NCI-H1694 (cell line): ENCODE measurements at places on chromosomes 6 and 20.

DNA sequence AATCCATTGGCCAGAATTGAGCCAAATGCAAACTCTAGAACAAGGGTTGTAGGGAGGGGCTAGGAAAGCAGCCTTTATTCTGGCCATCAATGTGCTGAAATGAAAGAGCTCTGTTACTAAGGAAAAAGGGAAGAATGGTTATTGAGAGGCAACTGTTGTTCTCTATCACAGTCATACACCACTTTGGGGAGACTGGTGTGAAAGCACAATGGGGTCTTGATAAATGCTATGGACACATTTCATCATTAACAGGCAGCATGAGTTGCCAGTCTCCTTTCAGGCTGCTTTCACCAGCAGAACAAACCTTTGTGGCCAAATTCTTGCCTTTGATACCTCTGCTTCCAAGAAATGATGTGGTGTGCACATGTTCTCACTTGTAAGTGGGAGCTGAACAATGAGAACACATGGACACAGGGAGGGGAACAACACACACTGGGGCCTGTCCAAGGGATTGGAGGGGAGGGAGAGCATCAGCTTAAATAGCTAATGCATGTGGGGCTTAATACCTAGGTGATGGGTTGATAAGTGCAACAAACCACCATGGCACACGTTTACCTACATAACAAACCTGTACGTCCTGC, 86.2 kb downstream of the CDS2 start:
- no peak for DNase-seq

DNA sequence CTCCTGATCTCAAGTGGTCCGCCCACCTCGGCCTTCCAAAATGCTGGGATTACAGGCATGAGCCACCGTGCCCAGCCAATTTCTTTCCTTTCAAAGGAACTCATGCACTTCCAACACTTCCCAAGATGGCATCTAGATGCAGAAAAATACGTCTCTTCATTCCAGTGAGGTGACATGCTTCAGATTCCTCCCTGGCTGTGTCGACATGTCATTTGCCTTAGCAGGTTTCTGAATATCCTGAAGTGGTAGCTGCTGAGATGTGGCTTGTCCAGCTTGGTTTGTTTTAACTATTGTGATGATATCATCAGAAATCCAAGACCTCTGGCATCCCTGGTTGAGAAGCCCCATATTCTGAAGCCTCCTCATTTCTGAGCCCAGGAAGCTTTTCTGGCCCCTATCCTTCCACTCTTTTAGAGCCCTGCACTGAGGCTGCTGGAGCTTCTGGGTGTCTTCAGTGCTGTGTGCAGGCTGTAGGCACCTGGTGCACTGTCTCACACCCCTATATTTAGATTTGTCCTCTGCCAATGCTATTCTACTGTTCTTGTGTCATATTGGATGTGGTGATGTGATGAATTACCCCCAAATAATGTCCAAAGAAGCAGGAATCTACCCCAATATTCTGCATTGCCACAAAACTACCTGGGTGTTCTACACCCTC, 73.3 kb upstream of the E2F3 start:
- DNase-seq, result no peak

DNA sequence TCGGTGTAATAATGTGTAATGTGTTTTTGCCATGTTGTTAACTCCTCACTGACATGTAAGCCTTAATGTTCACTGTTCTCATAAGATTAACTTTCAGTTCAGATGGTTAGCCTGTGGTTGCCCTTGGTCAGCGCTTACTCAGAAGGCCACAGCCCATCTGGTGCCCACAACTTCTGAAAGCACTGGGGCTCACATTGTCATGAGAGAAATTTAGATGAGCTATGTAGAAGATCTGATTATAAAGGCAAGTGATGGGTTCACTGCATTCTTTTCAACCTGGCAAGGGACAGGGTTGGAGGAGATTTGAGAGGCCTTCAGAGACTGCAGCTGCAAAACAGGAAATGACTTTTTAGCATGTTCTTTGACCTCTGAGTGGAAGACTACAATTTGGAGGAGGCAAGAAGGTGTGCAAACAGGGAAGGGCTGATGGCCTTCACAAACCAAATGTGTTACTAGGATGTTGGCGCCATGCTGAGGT, 242.3 kb upstream of the SUPT3H start:
- DNase-seq, result no peak

DNA sequence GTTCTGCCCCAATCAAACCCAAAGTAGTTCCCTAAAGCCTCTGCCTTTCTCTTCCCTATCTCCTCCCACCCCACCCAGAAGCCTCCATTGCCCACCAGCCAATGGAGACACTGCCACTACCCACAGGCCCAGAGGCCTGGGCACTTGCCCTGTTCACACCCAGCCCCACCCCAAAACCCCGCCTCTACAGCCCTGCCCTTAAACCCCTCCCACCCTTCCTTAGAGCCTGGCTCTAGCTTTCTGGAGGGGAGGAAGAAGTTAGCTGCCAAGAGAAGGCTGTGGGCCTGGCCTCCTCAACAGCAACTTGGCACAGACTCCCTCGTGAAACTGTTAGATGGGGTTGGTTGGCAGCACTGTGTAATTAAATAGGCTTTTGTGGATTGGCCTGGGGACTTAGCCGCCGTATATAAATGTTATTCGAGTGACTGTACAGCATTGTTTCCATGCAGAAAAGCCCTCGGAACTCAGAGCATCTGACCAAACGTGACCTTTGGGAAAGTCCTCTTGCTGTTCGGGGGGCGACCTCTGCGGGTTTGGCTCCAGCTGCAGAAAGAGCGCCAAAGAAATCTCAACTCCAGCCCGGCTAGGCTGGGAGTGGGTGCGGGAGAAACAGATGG, 31.4 kb downstream of the COL11A2 start:
- no peak for DNase-seq

- DNase-seq, result no peak
These were observed 191.4 kb downstream of the NKAIN2 start for GRCh38 chr6:123994891-123995635.

DNA sequence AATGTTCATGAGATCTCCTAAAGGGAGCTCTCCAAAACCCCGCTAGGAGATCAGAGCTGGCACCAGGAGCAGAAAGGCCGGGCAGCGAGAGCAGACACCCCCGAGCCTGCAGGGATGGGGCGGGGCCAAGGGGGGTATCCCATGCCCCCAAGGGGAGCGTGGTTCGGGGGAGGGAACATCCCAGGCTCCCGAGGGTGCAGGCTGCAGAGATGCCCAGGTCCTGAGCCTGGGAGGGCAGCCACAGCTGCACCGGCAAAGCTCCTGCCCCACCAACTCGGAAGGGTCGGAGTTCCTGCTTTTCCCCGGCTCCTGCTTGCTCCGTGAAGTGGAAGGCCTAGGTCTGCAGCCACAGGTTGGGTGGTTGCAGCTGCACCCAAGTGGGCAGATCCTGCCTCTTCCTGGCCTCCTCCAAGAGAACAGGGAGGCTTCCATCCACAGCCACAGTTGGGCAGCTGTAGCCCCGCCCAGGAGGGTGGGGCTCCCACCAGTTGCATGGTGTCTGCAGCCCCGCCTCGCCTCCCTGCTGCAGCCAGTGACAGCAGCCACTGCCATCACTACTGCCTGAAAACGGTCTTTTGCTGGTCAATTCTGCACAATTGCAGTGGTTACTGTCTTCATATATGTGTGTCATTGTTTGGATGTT, 13.4 kb upstream of the GMNN start:
- DNase-seq, result no peak

DNA sequence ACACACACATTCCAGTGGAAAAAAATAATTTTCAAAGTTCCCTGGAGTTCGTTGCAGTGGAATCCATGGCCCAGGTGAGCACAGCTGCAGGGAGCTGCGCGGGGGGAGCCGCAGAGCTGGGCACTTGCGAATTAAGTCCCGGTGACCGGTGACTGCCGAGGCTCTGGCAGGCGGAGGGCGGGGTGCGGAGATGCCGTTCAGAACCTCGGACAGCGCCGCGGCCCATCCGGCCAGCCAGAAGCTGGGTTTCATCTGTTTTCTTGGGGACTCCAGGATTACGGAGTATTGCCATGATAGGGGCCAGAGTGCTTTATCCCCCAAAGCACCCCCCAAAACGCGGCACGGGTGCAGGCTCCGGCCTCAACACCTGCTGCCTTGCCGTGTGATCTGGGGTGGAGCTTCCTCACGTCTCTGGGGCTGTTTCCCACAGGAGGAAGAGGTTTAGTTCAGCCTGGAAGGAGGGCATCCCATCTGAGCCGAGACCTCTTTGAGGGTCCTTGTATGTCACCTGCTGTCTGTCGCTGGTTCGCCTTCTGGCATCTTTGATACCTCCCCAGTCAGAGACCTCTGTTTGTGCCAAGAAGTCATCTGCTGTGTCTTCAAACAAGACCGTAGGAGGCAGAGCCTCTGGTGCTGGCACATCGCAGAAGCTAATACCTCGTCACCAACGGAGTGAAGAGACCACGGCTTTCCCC, 99.4 kb downstream of the YTHDF1 start:
- no peak for DNase-seq

- DNase-seq, result peak; percentile 51
These were observed 41.3 kb downstream of the SPDEF start for GRCh38 chr6:34514593-34515472.

GRCh38 chr6:1737463-1738311, 128.0 kb downstream of the FOXC1 start:
- DNase-seq, result no peak

DNA sequence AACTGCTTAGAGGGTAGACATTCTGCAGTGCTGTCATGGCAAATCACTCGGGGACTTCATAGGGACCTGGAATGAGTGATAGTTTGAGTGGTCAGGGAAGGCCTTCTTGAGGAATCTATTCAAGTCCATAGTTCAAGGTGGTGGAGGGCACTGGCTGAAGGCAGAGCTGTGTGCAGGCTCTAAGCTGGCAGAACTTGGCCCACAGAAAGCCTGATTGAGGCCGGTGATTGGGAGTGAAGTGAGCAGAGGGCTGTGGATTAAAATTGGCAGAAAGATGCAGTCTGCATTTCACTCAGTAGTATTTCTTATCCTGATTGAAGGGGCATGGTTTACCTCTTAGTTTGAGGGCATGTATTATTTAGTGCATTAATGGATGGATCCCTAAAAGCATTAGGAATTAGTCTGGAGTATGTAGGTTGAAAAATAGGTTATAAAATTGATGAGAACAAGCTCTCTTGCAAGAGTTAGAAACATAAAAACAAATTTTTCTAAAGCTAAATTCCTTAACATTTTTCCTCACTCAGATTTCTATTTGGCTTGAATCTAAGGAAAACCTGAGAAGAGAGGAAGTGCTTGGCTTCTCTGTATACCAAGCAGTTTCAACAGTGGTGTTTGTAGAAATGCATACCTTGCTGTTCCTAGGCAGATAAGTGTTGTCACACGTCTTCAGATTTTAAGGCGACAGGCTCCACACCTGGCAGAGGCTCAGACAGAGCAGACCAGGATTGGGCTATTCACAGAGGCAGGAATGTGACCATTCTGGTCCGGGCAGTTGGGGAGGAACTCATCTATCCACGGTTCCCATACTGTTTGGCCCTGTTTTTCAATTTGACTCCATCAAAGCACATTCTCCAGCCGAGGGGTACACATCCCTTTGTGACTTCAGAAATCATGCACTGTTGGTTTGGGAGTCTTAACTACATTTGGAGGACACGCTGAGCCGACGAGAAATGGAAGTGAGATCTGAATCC, 45.2 kb downstream of the UTRN start:
- no peak for DNase-seq

- no peak for DNase-seq
These were observed 65.9 kb downstream of the PREP start for GRCh38 chr6:105336986-105337385.

DNA sequence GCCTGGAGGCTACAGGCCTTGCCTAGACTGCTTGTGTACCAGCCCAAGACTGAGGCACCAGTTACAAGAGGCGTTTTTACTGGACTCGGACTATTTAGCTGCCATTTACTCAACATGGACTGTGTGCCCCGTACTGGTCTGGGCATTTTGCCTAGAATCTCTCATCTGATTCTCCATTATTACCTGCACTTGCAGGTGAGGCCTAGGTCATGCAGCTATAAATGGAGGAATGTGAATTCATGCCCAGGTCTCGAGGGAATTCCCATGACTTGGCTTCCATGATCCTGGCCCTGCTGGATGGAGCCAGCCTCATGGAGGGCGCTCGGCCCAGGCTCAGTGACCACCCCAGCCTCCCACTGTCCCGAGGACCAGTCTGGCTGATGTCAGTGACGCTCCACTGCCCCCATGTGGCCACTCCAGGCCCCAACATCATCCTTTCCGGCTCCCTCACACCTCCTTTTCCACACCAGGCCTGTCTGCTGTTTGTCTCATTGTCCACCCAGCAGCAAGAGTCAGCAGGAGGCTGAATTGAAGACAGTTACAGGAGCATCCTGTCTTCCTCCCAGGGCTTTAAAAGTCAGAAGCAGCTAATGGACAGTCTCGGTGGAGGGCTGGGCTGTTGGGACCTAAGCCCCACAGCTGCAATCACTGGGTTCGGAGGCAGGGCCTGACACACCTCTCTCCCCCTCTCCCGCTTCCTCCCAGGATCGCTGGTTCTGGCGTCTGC, 8.7 kb downstream of the MMP24OS start:
- no peak for DNase-seq

- no peak for DNase-seq
These were observed 34.9 kb downstream of the ESF1 start for GRCh38 chr20:13749811-13750210.

- no peak for DNase-seq
These were observed 143.6 kb upstream of the SPACA1 start for GRCh38 chr6:87904011-87904410.

- no peak for DNase-seq
These were observed 164.2 kb downstream of the ADAT2 start for GRCh38 chr6:143286251-143286795.

DNA sequence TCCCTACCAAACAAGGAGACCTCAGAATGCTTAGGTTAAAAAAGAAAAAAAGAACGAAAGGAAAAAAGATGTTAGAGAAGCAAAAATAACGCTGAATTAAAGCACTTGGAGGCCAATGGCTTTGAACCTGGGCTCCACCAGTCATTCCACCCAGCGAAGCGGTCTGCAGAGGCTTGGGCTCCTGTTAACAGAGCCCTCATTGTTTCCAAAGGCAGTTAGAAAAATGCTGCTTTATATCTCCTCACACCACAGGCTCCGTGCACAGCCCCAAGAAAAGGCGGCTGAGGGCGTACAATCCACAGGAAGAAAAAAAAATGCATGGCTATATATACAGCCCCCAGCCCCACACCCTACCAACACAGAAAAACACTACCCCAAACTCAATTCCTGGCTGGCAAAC, 255.9 kb downstream of the FOXC1 start:
- no peak for DNase-seq

DNA sequence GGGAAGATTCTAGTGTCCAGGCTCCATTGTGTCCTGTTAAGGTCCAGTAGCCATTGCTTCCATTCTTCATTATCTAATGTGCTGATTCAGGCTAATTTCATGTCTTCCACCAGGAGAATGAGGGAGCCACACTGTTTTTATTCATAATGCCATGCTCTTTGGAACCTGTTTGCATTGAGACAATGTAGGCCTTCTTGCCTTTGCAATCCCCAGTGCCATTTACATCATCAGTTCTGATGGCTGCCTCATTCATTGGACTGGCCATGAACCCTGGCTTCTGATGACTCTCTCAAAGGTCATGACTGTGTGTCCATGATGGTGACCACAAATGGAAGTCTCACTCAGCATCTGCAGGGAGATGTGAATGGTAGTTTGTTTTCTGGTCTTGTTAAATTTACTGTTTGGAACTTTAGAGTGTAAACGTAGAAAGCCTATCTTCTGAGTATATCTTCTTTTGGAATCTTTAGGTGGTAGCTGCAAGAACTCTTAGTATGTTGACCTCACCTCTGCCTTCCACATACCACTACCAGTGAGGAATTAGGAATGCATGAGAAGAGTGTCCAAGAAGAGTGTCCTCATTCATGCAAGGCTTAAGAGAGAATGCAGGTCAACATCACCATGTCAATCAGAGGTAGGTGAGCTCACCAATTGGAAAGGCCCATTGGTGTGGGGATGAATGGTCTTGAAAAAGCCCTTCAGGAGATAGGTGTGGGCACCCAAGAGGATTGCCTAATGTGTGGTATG, 42.9 kb upstream of the ZFP64 start:
- no peak for DNase-seq

- no peak for DNase-seq
These were observed 256.9 kb downstream of the ERMARD start for GRCh38 chr6:170008294-170008785.
